Kasumi-1 (cell line): ENCODE measurements at places on chromosomes 16 and 17.

DNA sequence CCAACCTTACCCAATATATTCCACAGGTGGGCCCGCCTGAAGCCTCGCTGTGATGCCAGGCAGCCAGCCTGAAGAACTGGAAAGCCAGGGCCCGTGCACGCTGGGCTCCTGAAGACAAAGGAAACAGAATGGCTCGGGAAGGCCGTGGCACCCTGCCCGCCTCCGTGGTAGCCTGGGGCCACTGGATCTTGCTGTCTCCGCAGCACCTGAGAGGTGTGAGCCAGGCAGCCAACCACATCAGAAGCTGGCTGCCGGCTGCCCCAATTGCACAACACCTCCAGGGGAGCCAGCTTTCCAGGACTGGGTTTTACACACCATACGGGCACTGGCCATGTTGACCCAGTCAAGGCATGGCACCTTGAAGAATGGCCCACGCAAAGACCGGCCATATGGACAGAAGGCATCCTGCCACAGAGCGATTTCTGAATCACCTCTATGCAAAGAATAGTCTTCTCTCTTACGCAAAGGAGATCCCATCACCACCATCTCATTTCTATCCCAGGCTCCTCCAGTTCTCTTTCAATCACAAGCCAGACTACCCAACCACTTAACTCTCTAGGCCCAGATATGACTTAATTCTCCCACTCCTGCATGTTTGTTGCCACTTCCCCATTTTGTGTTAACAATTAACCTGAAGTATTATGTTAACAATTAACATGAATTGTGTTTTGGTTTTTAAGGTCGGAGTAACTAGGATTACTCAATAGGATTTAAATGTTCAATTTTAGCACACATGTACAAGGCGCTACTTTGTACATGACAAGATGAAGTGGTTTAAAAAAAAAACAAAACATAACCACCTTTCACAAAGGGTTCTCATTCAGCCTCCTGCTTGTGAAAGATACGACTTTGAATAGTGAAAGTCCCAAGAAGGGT lies 32.1 kb downstream of the ZFHX3 start:
- peak; percentile 59 for DNase-seq

DNA sequence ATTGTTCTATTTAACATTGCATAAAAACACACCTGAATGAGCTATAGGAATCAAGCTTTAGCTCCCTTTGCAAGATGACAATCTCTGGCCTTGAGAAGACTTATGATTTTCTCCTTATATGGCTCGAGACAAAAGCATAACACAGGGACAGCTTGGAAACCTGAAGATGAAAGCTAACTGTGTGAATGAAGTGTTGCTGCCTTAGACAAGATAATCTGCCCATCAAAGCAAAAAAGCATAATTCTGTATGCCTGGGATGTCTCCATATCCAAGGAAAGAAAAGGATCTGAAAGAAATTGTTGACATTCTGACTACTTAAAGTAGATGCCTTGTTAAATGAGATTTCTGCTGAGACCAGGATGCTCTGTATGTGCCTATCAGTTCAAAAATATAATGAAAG lies 526.7 kb upstream of the TOM1L1 start:
- no peak for DNase-seq

DNA sequence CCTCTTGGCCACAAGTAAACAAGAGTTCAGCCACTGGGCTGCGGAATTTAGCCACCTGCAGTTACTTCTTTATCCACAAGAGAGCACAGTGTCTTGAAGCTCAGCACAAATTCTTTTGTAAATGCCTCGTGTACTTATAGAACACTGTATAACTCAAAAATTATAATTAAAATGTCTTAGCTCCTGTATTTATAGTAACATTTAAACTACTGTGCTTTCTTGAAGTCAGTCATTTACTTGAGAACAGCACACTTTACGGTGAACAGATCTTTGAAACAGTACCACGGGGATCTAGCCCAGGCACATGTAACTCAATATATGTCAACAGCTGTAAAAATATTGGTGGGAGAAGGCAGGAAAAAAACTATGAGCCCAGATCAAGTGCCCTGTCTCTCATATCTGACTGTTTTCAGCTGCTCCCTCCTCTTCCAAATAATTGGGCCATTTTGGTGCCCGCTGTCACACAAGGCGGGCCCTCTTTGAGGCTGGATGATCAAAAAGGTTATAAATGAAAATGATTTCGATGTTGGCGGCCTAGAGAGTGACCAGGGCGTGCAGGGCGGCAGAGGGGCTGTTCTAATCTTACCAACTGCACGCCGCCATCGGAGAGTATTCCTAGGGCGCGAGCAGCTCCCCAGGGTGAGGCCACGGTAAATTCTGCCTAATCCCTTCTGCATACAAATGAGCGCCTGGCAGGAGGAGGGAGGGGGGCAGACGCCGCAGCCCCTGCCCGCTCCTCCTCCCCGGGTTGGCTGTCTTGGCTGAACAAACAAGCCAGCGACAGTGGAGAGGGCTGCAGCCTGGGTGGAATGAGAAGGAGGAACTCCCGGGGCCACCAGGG lies 183.2 kb downstream of the C16orf78 start:
- DNase-seq = no peak

GRCh38 chr17:2406903-2407790 lies 6.3 kb upstream of the MNT start:
- DNase-seq = no peak

GRCh38 chr17:52124561-52124960 lies 34.0 kb downstream of the CA10 start:
- no peak for DNase-seq

- DNase-seq = no peak
These were observed 57.2 kb upstream of the CDH5 start for GRCh38 chr16:66309215-66309807.

DNA sequence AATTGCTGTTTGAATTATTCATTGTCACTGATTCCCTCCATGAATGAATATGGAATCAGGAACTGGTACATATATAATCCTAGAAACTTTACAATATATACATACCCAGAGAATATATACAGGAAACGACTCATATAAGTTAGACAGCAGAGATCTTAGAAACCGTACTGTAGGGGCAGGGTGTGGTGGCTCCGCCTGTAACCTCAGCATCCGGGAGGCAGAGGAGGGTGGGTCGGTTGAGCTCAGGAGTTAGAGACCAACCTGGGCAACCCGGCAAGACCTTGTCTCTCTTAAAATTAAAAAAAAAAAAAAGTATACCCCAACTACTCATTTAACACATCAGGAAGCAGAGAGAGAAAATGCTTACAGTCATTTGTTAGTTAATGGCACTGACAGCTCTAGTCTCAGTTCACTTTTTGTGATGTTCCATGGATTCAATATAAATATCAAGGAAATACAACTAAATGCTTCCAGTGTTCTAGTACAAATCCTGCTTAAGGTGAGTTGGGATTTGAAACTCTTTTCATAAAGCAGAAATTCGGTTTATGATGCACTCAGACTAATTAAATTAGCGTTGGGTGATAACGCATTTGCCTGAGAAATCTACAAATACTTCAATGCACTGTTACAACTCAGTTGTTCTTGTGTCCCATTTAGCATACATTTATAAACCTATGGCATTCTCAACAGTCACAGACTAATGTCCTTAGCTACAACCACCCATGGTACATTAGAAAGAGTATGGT lies 5.6 kb downstream of the GLG1 start:
- peak; percentile 23 for DNase-seq

GRCh38 chr16:77948835-77949234 lies 73.5 kb upstream of the CLEC3A start:
- DNase-seq = no peak

GRCh38 chr17:44556166-44556831 lies 985 bp upstream of the FZD2 start:
- peak; percentile 54 for DNase-seq

- no peak for DNase-seq
These were observed 45.1 kb downstream of the ZNF423 start for GRCh38 chr16:49810831-49811230.

- DNase-seq = no peak
These were observed 3.8 kb downstream of the CIITA start for GRCh38 chr16:10880594-10881452.
